HepG2 (cell line): ENCODE measurements at places on chromosomes 16 and 17.

- peak; percentile 6 for DNase-seq
Observed at GRCh38 chr16:81036751-81037350, 1.2 kb downstream of the ATMIN start.

DNA sequence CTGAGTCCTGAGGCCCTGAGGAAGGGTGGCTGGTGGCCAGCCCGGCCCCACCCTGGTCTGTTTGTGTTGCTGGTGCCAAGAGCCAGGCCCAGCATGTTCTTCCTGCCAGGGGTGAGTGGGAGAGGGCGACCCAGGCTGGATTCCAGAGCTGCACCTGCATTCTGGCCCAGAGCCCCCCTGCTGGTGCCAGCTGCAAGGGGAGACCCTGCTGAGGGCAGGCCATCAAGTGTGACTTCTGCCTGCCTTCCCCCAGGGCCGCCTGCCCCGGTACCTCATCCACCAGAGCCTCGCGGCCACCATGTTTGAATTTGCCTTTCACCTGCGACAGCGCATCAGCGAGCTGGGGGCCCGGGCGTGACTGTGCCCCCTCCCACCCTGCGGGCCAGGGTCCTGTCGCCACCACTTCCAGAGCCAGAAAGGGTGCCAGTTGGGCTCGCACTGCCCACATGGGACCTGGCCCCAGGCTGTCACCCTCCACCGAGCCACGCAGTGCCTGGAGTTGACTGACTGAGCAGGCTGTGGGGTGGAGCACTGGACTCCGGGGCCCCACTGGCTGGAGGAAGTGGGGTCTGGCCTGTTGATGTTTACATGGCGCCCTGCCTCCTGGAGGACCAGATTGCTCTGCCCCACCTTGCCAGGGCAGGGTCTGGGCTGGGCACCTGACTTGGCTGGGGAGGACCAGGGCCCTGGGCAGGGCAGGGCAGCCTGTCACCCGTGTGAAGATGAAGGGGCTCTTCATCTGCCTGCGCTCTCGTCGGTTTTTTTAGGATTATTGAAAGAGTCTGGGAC is 2.4 kb upstream of the TCAP start:
- H3K27me3 ChIP-seq = peaks cover 22% of the 10 kb centered on the region
- H3K4me1 ChIP-seq = peaks cover 47% of the 10 kb centered on the region
- H3K4me3 ChIP-seq = no peak overlapping the region

DNA sequence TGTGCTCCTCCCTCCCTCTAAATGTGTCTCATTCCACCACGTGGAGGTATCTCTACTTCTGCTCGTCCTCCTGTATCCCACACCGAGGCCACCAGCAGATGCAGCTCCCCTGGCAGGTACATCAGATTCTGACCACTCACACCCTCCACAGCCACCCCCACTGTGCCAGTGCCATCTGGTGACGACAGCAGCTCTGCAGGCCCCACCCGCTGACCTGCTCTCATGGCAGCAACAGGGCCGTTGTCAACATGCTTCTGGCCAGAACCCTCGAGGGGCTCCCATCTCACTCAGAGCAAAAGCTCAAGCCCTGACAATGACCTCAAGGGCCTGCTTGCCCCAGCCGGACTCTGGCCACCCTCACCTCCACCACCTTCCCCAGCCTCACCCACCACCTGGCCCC is 93.4 kb downstream of the AMFR start:
- peaks cover 72% of the 10 kb centered on the region for H3K27me3 ChIP-seq
- no peak overlapping the region for H3K4me3 ChIP-seq
- H3K27ac ChIP-seq = no peak overlapping the region
- no peaks in the 10 kb centered on the region for H3K36me3 ChIP-seq
- no peaks in the 10 kb centered on the region for H3K4me1 ChIP-seq

DNA sequence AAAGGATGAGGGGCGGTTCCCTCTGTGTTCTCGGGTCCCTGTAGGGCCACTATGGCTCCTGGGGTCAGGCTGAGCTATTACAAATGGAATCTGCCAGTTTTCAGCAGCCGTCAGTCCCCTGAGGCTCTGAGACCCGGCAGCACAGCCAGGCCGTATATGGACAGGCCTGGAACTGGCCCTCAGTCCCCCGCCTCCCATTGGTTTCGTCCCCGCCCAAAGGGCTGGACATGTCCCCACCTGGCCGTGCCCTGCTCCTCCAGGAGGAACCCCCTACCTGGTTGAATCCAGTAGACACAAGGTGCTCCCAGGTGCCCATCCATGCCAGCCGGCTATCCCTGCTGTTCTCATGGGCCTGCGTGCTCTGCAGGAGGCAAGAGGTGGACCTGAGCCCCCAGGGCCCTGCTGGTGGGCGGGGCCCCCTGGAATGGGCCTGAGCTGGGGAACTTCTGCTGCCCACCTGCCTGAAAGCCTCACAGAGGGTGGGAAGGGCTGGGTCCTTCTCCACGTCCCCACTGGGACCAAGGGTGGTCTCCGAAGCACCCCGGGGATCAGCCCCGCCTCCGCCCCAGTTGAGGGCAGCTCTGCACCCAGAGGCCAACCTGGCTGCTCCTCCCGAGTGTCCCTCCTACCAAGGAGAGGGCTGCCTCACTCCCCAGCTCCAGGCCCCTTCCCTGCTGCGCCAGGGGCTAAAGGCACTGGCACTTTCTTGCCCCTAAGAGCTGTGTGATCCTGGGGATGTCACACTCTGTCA is 16.8 kb downstream of the VASN start:
- H3K36me3 ChIP-seq = no peaks in the 10 kb centered on the region
- no peak overlapping the region for H3K4me3 ChIP-seq
- H3K4me1 ChIP-seq = peaks cover 20% of the 10 kb centered on the region
- H3K27ac ChIP-seq = no peak overlapping the region

DNA sequence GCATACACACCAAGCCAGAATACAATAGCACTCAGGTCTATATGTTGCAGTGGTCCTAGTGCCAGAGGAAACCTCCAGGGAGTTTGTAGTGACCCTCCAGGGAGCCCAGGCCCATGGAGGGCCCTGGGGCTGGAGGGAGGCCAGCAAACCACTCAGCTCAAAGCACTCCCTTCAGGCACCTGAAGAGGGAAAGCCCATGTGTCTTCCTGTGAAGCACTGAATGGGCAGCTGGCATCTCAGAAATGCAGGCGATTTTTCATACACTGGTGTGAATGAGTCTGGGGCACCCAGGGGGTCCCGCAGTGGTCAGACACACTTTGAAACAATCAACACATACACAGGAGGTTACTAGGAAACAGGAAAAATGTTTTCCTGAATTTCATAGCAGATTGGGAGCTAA is 12.8 kb downstream of the TBC1D26 start:
- no peak for DNase-seq
- no peak overlapping the region for H3K27ac ChIP-seq
- no peaks in the 10 kb centered on the region for H3K36me3 ChIP-seq
- no peak overlapping the region for H3K4me3 ChIP-seq

DNA sequence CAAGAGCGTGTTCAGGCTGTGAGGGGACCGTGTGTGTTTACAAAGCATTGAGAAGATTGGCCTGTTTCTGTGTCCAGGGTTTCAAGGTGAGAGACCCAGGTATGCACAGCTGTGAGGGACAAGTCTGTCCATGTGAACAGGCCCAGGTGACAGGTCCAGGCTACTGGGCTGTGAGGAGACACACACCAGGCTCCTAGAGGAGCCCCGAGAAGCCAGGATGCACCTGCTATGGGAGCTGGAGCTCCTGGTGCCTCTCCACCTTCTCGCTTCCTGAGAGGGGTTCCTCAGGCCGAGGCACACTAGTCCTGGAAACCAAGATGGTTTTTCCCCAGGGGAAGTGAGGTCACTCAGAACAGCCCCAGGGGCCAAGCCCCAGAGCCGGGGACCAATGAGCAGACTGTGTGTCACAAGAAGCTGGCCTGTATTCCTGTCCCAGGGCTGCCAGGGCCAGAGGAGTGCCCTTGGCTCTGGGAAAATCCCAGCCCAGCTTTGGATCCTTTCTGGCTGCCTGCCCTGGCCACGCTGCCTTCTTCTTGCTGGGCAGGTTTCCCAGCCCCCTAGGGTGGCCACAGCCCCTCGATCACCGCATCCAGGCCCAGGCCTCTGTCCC is 153.4 kb upstream of the PLCG2 start:
- DNase-seq = no peak
- peaks cover 41% of the 10 kb centered on the region for H3K4me1 ChIP-seq
- peaks cover 51% of the 10 kb centered on the region for H3K36me3 ChIP-seq
- no peaks in the 10 kb centered on the region for H3K27me3 ChIP-seq
- H3K27ac ChIP-seq = peak overlapping the region; percentile 82

DNA sequence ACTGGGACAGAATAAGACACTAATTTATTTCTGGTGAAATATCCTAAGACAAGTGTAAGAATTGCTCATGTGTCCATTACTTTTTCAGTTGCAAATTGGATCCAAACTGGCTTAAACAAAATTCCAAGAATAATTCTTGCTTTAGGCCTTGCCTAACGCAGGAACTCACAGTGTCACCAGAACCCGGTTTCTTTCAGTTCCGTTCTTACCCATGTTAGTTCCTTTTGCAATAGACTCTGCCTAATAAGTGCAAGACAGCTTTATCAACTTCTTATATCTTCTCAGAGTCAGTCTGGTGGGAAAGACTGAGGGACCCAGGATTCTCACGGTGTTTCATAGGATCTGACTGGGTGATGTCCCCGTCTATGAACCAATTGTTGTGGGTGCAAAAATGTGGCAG is 24.7 kb downstream of the GDE1 start:
- H3K4me1 ChIP-seq = no peaks in the 10 kb centered on the region
- peaks cover 4% of the 10 kb centered on the region for H3K36me3 ChIP-seq
- no peaks in the 10 kb centered on the region for H3K27me3 ChIP-seq
- H3K27ac ChIP-seq = no peak overlapping the region
- no peak for DNase-seq

GRCh38 chr16:700684-701584 is 4.7 kb downstream of the FBXL16 start:
- no peak for DNase-seq
- no peak overlapping the region for H3K27ac ChIP-seq
- peaks cover under 1% of the 10 kb centered on the region; the same call in 1 of the 2 replicates for H3K4me1 ChIP-seq
- H3K27me3 ChIP-seq = peaks cover 64% of the 10 kb centered on the region
- H3K4me3 ChIP-seq = no peak overlapping the region

DNA sequence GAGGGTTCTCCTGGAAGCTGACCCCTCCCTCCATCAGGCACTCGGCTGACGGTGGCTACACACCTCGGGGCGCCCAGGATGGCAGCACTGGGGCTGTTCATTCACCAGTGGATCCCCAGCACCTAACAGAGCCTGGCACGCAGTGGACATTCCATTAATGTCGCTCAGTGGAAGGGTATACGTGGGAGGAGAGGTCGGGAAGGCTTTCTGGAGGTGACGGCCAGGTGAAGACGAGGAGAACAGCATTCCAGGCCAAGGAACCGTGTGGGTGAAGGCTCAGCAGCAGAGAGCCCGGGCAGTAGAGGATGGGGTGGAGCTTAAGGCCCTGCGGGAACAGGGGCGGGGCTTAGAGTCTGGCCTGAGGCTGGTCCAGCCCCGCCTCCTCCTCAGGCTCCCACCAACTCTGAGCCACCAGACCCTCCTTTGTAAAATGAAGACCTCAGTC is 2.5 kb upstream of the HS3ST6 start:
- peaks cover 25% of the 10 kb centered on the region for H3K27me3 ChIP-seq

- H3K27ac ChIP-seq = no peak overlapping the region
- no peak overlapping the region for H3K4me3 ChIP-seq
- H3K4me1 ChIP-seq = peaks cover 62% of the 10 kb centered on the region
- H3K36me3 ChIP-seq = peaks cover 14% of the 10 kb centered on the region; the same call in 1 of the 3 replicates
Observed at GRCh38 chr17:75396796-75397195, 8.7 kb downstream of the GRB2 start.

DNA sequence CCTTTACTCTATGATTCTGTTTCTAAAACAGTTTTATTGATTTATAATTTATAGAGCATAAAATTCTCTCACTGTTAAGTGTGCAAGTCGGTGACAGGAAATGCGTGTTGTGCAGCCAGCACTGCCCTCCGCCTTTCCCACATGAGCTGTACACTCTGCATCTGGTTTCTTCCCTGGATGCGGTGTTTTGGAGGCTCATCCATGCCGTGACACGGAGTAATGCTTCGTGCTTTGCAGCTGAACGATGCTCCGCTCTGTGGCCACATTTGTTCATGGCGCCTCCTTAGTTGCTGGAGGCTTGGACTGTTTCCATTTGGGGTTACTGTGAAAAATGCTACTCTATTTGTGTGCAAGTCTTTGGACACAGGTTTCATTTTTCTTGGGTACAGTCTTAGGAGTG is 7.2 kb upstream of the IGFALS start:
- H3K36me3 ChIP-seq = no peaks in the 10 kb centered on the region
- H3K4me1 ChIP-seq = no peaks in the 10 kb centered on the region
- DNase-seq = no peak

DNA sequence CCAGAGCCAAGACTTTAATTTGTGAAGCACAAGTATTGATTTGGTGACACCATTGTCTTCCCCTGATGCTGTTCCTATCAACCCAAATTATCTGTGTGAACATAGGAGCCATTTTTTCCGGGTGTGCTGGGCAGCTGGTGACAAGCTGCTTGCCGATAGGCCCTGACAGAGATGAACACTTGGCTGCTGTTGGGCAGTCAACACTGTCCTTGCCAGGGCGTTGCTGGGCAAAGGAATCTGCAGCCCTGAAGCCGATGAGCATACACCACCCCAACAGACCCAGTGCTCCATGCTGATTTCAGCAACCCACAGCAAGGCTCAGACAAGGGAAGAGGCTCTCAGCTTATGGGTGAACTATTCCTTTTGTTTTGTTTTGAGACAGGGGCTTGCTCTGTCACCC is 105.4 kb downstream of the YPEL2 start:
- peaks cover 71% of the 10 kb centered on the region for H3K4me1 ChIP-seq
- H3K27me3 ChIP-seq = no peaks in the 10 kb centered on the region
- no peak overlapping the region for H3K27ac ChIP-seq
